Breast epithelium (tissue), 4 donors: ENCODE measurements at places on chromosomes 4 and X. TPM values are rescaled to one million over a fixed set of nuclear protein-coding genes. Genes with fewer than 3 reads are reported as not detected.

ANKRD50 gene
- 35.0 TPM for total RNA-seq

ERCC6L gene
- 0.15 TPM for total RNA-seq

NLGN3 gene
- total RNA-seq = 0.32 TPM

FGFR3 gene
- total RNA-seq = 2.0 TPM

FAM156A gene
- 19.9 TPM for total RNA-seq

CHM gene
- total RNA-seq = 18.4 TPM

IQCM gene
- total RNA-seq = not detected

CFAP99 gene
- total RNA-seq = 0.15 TPM

ZDHHC15 gene
- 2.9 TPM for total RNA-seq

PSAPL1 gene
- total RNA-seq = not detected

CDX4 gene
- total RNA-seq = not detected

KIAA0232 gene
- total RNA-seq = 40.8 TPM

NHSL2 gene
- 9.2 TPM for total RNA-seq

PNMA5 gene
- total RNA-seq = not detected

SASH3 gene
- total RNA-seq = 10.0 TPM

NEXMIF gene
- total RNA-seq = 1.8 TPM

CDKL2 gene
- 2.3 TPM for total RNA-seq

GLRA2 gene
- not detected for total RNA-seq

KIAA1210 gene
- not detected for total RNA-seq

MEPE gene
- not detected for total RNA-seq

FHDC1 gene
- 0.48 TPM for total RNA-seq

FREM3 gene
- total RNA-seq = not detected

C4orf51 gene
- not detected for total RNA-seq

EDA2R gene
- 6.2 TPM for total RNA-seq

PNMA6F gene
- total RNA-seq = not detected

HEPH gene
- 8.8 TPM for total RNA-seq

SPANXD gene
- not detected for total RNA-seq

ZFX gene
- total RNA-seq = 46.9 TPM

PNMA6A gene
- 0.33 TPM for total RNA-seq

SMIM43 gene
- not detected for total RNA-seq

CCDC120 gene
- 6.3 TPM for total RNA-seq

ARHGAP36 gene
- total RNA-seq = 10.0 TPM

DKC1 gene
- total RNA-seq = 23.2 TPM

PNMA3 gene
- not detected for total RNA-seq

UNC5C gene
- 20.9 TPM for total RNA-seq

S100G gene
- not detected for total RNA-seq

LIAS gene
- total RNA-seq = 10.6 TPM
